Hepatocyte (in vitro differentiated cells): ENCODE measurements at places on chromosomes 5 and 9. TPM values are rescaled to one million over a fixed set of nuclear protein-coding genes. Genes with fewer than 3 reads are reported as not detected.

GRCh38 chr9:136100700-136101614 lies 5.9 kb upstream of the NACC2 start:
- H3K27ac ChIP-seq, result no peak overlapping the region
- peaks cover 12% of the 10 kb centered on the region for H3K4me1 ChIP-seq
- H3K27me3 ChIP-seq, result no peaks in the 10 kb centered on the region
- no peak for DNase-seq
- H3K4me3 ChIP-seq, result no peak overlapping the region

PWWP2A gene
- 26.5 and 33.6 TPM in 2 replicates for total RNA-seq

DNA sequence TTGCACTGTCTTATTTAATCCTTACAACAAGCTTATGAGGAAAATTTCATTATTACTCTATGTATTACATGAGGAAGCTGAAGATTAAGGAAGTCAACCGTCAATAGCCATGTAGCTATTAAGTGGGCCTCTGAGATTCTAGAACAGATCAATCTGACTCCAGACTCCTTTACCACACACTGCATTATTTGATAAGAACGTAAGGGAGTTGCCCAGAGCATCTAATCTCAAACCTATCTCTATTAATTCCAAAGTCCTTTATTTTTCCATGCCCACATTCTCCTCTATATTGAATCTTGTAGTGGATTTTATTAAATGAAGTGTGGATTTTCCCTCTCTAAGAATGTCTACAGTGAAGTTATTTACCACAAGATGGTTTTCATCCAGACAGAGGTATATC lies 118.2 kb upstream of the MTAP start:
- H3K4me1 ChIP-seq, result no peaks in the 10 kb centered on the region
- no peak for DNase-seq
- H3K27ac ChIP-seq, result peak overlapping the region; percentile 5
- H3K4me3 ChIP-seq, result no peak overlapping the region
- H3K27me3 ChIP-seq, result no peaks in the 10 kb centered on the region

- no peaks in the 10 kb centered on the region for H3K36me3 ChIP-seq
- DNase-seq, result no peak
- H3K27ac ChIP-seq, result no peak overlapping the region
These were observed 10.2 kb upstream of the NFIB start for GRCh38 chr9:14323985-14324650.

GRCh38 chr9:70083429-70083828 lies 39.8 kb downstream of the MAMDC2 start:
- no peaks in the 10 kb centered on the region for H3K4me1 ChIP-seq
- no peaks in the 10 kb centered on the region for H3K27me3 ChIP-seq
- no peak overlapping the region for H3K27ac ChIP-seq
- no peaks in the 10 kb centered on the region for H3K36me3 ChIP-seq
- H3K4me3 ChIP-seq, result no peak overlapping the region
- DNase-seq, result no peak

- no peak overlapping the region for H3K4me3 ChIP-seq
- H3K36me3 ChIP-seq, result no peaks in the 10 kb centered on the region
- peak overlapping the region; percentile 1 for H3K27ac ChIP-seq
- H3K27me3 ChIP-seq, result no peaks in the 10 kb centered on the region
- no peaks in the 10 kb centered on the region for H3K4me1 ChIP-seq
These were observed 26.9 kb upstream of the EEIG1 start for GRCh38 chr9:128007566-128008138.

FAM240B gene
- not detected in 2 replicates for total RNA-seq

LHX3 gene
- total RNA-seq, result not detected in 2 replicates

SLC6A7 gene
- total RNA-seq, result 0.88 and 1.1 TPM in 2 replicates

DNA sequence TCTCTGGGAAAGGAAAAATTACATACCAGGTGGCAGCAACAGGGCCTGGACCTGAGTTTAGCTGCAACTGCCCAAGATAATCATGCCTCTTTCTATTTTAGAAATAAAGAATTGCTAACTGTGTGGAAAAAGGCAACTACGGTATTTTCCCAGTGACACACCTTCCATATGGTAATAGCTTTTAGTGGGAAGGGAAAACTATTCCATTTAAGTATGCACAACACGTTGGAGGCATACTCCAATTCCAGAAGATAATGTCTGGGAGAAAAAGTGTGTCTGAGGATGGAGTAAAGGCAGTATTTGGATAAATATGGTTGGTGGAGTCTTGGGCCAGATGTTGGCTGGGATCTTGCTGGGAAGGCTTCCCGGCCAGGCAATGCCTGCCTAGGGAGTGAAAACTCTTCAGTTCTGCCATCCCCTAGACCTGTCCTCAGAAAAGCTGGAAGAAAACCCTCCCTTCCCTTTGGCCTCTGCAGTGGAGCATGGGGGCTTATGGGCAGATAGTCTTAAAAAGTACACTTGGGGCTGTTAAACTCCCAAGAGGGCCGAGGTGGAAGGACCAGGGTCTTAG lies 40.6 kb downstream of the SH3PXD2B start:
- no peak overlapping the region for H3K4me3 ChIP-seq
- H3K27ac ChIP-seq, result peak overlapping the region; percentile 87
- peaks cover 41% of the 10 kb centered on the region for H3K4me1 ChIP-seq
- DNase-seq, result no peak
- no peaks in the 10 kb centered on the region for H3K27me3 ChIP-seq
- no peaks in the 10 kb centered on the region for H3K36me3 ChIP-seq

BASP1 gene
- total RNA-seq, result 134 and 137 TPM in 2 replicates

- DNase-seq, result peak; percentile 68
- H3K36me3 ChIP-seq, result no peaks in the 10 kb centered on the region
- no peak overlapping the region for H3K27ac ChIP-seq
These were observed 147.5 kb upstream of the FGF10 start for GRCh38 chr5:44536650-44537260.

- no peak overlapping the region for H3K4me3 ChIP-seq
- no peak for DNase-seq
- no peak overlapping the region for H3K27ac ChIP-seq
- H3K27me3 ChIP-seq, result no peaks in the 10 kb centered on the region
These were observed 188.4 kb upstream of the ELL2 start for GRCh38 chr5:96150007-96150406.

ZNF879 gene
- 3.6 and 4.3 TPM in 2 replicates for total RNA-seq

- no peak overlapping the region for H3K27ac ChIP-seq
- DNase-seq, result no peak
- H3K27me3 ChIP-seq, result no peaks in the 10 kb centered on the region
- H3K4me1 ChIP-seq, result no peaks in the 10 kb centered on the region
- no peak overlapping the region for H3K4me3 ChIP-seq
These were observed 29.4 kb upstream of the GDNF start for GRCh38 chr5:37869216-37869615.

DNA sequence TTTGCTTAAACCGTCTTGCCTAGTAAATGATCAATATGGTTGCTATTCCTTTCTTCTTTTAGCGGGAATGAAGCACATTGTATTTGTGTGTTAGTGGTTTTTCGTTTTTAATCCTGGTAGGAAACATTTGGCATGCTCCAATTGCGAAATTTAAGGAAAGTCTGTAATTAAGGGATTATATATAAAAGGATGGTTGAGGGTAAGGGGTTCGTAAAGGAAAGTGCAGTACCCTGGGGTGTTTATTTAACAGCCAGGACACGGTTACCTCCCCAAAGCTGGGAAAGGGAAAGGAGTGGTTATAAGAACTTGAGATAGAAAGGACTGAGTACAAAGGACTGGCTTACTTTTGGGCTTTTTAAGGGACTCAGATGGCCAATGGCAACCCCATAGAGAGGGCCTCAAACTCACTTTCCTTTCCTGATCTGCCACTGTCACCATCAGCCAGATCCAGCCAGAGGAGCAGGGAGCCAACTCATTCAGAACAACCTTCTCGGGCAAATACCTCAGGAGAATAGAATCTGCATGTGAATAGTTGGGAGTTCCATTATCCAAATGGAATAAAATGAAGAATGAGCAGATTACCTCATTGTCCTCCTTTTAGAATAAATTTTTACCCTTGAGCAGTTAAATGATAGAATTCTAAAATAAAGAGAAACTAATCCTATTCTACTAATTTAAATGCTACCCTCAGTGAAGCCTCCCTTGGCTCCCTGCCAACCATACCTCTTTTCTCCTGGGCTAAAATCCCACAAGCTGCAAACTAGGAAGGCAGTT lies 117.7 kb downstream of the SNCAIP start:
- no peak overlapping the region for H3K4me3 ChIP-seq
- no peaks in the 10 kb centered on the region for H3K4me1 ChIP-seq

- H3K4me1 ChIP-seq, result peaks cover 8% of the 10 kb centered on the region
- peaks cover 12% of the 10 kb centered on the region for H3K27me3 ChIP-seq
- H3K27ac ChIP-seq, result no peak overlapping the region
- no peak for DNase-seq
These were observed 3.6 kb downstream of the FGF18 start for GRCh38 chr5:171422902-171423663.

- peaks cover 7% of the 10 kb centered on the region for H3K4me1 ChIP-seq
- peak; percentile 47 for DNase-seq
- no peak overlapping the region for H3K27ac ChIP-seq
- no peaks in the 10 kb centered on the region for H3K27me3 ChIP-seq
These were observed 553.8 kb downstream of the PTPRD start for GRCh38 chr9:10059044-10059443.

PIGO gene
- total RNA-seq, result 22.1 and 22.5 TPM in 2 replicates

DNA sequence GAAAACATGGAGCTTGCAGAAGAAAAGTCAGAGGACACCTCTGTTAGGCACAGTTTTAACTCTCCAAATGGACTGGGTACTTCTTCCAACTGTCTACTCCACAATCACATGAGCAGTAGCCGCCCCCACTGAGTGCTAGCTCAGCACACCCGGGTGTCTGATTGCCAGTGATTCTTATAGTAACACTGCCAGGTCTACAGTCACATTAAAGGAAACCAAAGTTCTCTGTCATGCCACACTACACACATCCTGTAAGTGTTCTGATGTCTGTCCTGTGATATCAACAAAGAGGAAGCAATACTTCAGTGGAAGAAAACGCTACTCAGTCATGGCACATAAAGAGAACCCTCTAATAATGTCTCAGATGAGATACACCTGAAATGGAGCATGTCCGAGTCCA lies at the start of gene HAVCR2:
Gene HAVCR2, minus strand, starts transcription at position 69 of the 400 bp plus-strand sequence. Its CDS starts 61 bp downstream, at position 8.
- no peaks in the 10 kb centered on the region for H3K27me3 ChIP-seq
- H3K4me3 ChIP-seq, result no peak within 1 kb of the TSS
- DNase-seq, result no peak
- no peak within 1 kb of the TSS for H3K27ac ChIP-seq
- H3K4me1 ChIP-seq, result no peaks in the 10 kb centered on the region
- no peaks in the 10 kb centered on the region for H3K36me3 ChIP-seq

ASPN gene
- total RNA-seq, result 33.6 and 35.3 TPM in 2 replicates

- no peaks in the 10 kb centered on the region for H3K27me3 ChIP-seq
- peaks cover 8% of the 10 kb centered on the region for H3K4me1 ChIP-seq
- H3K27ac ChIP-seq, result no peak overlapping the region
- no peak for DNase-seq
- no peaks in the 10 kb centered on the region for H3K36me3 ChIP-seq
These were observed 6.9 kb downstream of the AK3 start for GRCh38 chr9:4734150-4734549.

- no peaks in the 10 kb centered on the region for H3K36me3 ChIP-seq
- H3K27me3 ChIP-seq, result no peaks in the 10 kb centered on the region
- no peak for DNase-seq
- peaks cover 2% of the 10 kb centered on the region for H3K4me1 ChIP-seq
These were observed 150.1 kb downstream of the GHR start for GRCh38 chr5:42573386-42573785.

MAMDC4 gene
- total RNA-seq, result 7.9 and 8.5 TPM in 2 replicates

DNA sequence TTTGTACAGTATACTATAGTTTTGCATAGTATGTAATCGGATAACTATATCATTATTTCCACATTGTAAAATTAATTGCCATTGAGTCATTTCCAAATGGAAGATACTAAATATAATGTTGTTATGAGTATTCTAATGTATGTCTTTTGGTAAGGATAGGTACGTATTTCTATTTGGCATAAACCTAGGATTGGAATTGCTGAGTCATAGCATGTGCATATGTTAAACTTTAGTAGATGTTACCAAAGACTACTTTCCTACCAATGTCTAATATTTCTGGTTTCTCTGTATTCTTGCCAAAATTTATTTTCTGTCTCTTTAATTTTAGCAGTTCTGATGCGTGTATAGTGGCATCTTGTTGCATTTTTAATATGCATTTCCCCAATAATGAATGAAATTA lies 825.1 kb upstream of the ARRDC3 start:
- no peaks in the 10 kb centered on the region for H3K4me1 ChIP-seq
- H3K4me3 ChIP-seq, result no peak overlapping the region
- H3K36me3 ChIP-seq, result no peaks in the 10 kb centered on the region
- no peak overlapping the region for H3K27ac ChIP-seq
- DNase-seq, result no peak
- H3K27me3 ChIP-seq, result no peaks in the 10 kb centered on the region

GRCh38 chr9:112750764-112751055 lies 150 bp downstream of the SNX30 start:
- H3K27ac ChIP-seq, result peak overlapping the region; percentile 83
- H3K4me1 ChIP-seq, result peaks cover 38% of the 10 kb centered on the region
- H3K27me3 ChIP-seq, result no peaks in the 10 kb centered on the region
- peak overlapping the region; percentile 86 for H3K4me3 ChIP-seq
- no peaks in the 10 kb centered on the region for H3K36me3 ChIP-seq

DNA sequence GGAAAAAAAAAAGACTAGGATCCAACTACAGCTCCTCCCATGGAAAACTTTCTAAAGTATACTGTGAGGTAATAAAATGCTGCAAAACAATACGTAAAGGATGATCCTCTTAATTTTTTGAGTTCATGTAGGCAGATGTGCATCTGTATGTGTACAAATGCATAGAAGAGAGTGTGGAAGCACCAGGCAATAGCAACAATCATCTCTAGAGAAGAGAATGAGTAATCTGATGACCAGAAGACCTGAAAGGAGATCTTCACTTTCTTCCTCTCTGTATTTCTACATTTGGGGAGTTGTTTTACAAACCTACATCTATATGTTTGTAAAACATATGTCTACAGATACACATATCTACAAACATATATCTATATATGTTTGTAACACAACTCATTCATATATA lies 29.3 kb upstream of the SPDL1 start:
- no peaks in the 10 kb centered on the region for H3K36me3 ChIP-seq
- no peak for DNase-seq
- H3K4me1 ChIP-seq, result no peaks in the 10 kb centered on the region
- no peak overlapping the region for H3K4me3 ChIP-seq
- H3K27ac ChIP-seq, result no peak overlapping the region
- no peaks in the 10 kb centered on the region for H3K27me3 ChIP-seq

SPINK13 gene
- total RNA-seq, result not detected in 2 replicates

- no peak for DNase-seq
- no peaks in the 10 kb centered on the region for H3K4me1 ChIP-seq
- no peaks in the 10 kb centered on the region for H3K27me3 ChIP-seq
- H3K36me3 ChIP-seq, result no peaks in the 10 kb centered on the region
- no peak overlapping the region for H3K27ac ChIP-seq
These were observed 39.9 kb downstream of the DDX46 start for GRCh38 chr5:134798468-134798867.

GRCh38 chr5:92237896-92238295 lies 854.8 kb upstream of the ARRDC3 start:
- no peak overlapping the region for H3K27ac ChIP-seq
- H3K4me1 ChIP-seq, result no peaks in the 10 kb centered on the region
- H3K4me3 ChIP-seq, result no peak overlapping the region
- DNase-seq, result no peak
- no peaks in the 10 kb centered on the region for H3K27me3 ChIP-seq
- H3K36me3 ChIP-seq, result no peaks in the 10 kb centered on the region

GRCh38 chr5:10984021-10984715 lies 223.1 kb upstream of the DAP start:
- no peaks in the 10 kb centered on the region for H3K27me3 ChIP-seq
- H3K4me1 ChIP-seq, result no peaks in the 10 kb centered on the region
- DNase-seq, result no peak
- no peak overlapping the region for H3K4me3 ChIP-seq
- no peak overlapping the region for H3K27ac ChIP-seq

GRCh38 chr5:2207109-2207399 lies 324.3 kb upstream of the IRX4 start:
- H3K36me3 ChIP-seq, result no peaks in the 10 kb centered on the region
- no peak overlapping the region for H3K4me3 ChIP-seq
- no peaks in the 10 kb centered on the region for H3K4me1 ChIP-seq
- peaks cover 4% of the 10 kb centered on the region for H3K27me3 ChIP-seq
- H3K27ac ChIP-seq, result no peak overlapping the region

GRCh38 chr5:132103332-132103951 lies 29.9 kb downstream of the CSF2 start:
- peak overlapping the region; percentile 52 for H3K27ac ChIP-seq
- H3K36me3 ChIP-seq, result no peaks in the 10 kb centered on the region
- H3K27me3 ChIP-seq, result no peaks in the 10 kb centered on the region
- no peak overlapping the region for H3K4me3 ChIP-seq
